ENCODE measurements at places on chromosomes 5 and 9. TPM values are rescaled to one million over a fixed set of nuclear protein-coding genes. Genes with fewer than 3 reads are reported as not detected.

The MARVELD2 gene
- 3.0 TPM for total RNA-seq

The TOR1A gene
- 32.3 TPM for total RNA-seq

The SREK1 gene
- total RNA-seq: 110 TPM

The PDLIM4 gene
- total RNA-seq: 6.2 TPM

The FOXD4L5 gene
- total RNA-seq: 0.46 TPM

The CDX1 gene
- not detected for total RNA-seq

The EIF4E1B gene
- total RNA-seq: 0.46 TPM

The SCGB3A1 gene
- not detected for total RNA-seq

The CD72 gene
- total RNA-seq: 0.46 TPM

The SLC45A2 gene
- 0.23 TPM for total RNA-seq

The ANXA2R gene
- total RNA-seq: 1.6 TPM

The IFNA21 gene
- total RNA-seq: not detected

The CBY3 gene
- total RNA-seq: 0.46 TPM

The TAF1L gene
- under 0.01 TPM for total RNA-seq

The ISL1 gene
- 20.3 TPM for total RNA-seq

The RAI14 gene
- total RNA-seq: 17.3 TPM

The HCN1 gene
- 13.4 TPM for total RNA-seq

The ERP44 gene
- total RNA-seq: 29.3 TPM

The HACD4 gene
- total RNA-seq: 1.6 TPM

The TAL2 gene
- 1.4 TPM for total RNA-seq

The TPPP gene
- total RNA-seq: 27.5 TPM

The SEMA5A gene
- 47.5 TPM for total RNA-seq

The NR4A3 gene
- 2.1 TPM for total RNA-seq

The DIRAS2 gene
- total RNA-seq: 97.1 TPM

The CKMT2 gene
- total RNA-seq: 4.2 TPM

The GRIA1 gene
- 141 TPM for total RNA-seq

The SEMA6A gene
- total RNA-seq: 59.1 TPM

The SPATA6L gene
- total RNA-seq: 11.3 TPM

The CSF2 gene
- not detected for total RNA-seq

The LECT2 gene
- not detected for total RNA-seq

The PCA3 gene
- 1.4 TPM for total RNA-seq

The PCDHB16 gene
- total RNA-seq: 5.8 TPM

The CCNJL gene
- 2.5 TPM for total RNA-seq

The FOXD4L4 gene
- total RNA-seq: 1.4 TPM

The PCDHAC2 gene
- total RNA-seq: 47.1 TPM

The C5orf58 gene
- not detected for total RNA-seq

The NTNG2 gene
- 15.5 TPM for total RNA-seq

The ZFP2 gene
- total RNA-seq: 7.6 TPM

The ZNF484 gene
- 56.7 TPM for total RNA-seq

The SLC25A2 gene
- total RNA-seq: 0.23 TPM

The ANKRD20A1 gene
- total RNA-seq: 19.4 TPM

The PGM5 gene
- total RNA-seq: 3.2 TPM

The TSC1 gene
- 53.3 TPM for total RNA-seq

The POU5F2 gene
- 3.7 TPM for total RNA-seq

The SARDH gene
- total RNA-seq: 4.2 TPM

The TMC1 gene
- 0.46 TPM for total RNA-seq

The PLPP7 gene
- total RNA-seq: 9.2 TPM

The PCDHB14 gene
- total RNA-seq: 12.7 TPM

The GARNL3 gene
- 87.4 TPM for total RNA-seq

The OR13J1 gene
- not detected for total RNA-seq

The APBA1 gene
- 93.2 TPM for total RNA-seq

The IGIP gene
- 16.6 TPM for total RNA-seq

The ARAP3 gene
- 4.8 TPM for total RNA-seq

The C9orf50 gene
- total RNA-seq: 0.23 TPM

The FGF10 gene
- total RNA-seq: 8.3 TPM

The DNAI1 gene
- 4.4 TPM for total RNA-seq
